Upper lobe of left lung (tissue), 6 donors: ENCODE measurements at places on chromosomes 16 and 17. TPM values are rescaled to one million over a fixed set of nuclear protein-coding genes. Genes with fewer than 3 reads are reported as not detected.
A peak's percentile ranks its signal among the peaks of the same experiment; 100 is the strongest.

- no peak for DNase-seq
These were observed 3.9 kb downstream of the HNF1B start for GRCh38 chr17:37740915-37741314.

Gene TBC1D3K
- total RNA-seq: not detected

DNA sequence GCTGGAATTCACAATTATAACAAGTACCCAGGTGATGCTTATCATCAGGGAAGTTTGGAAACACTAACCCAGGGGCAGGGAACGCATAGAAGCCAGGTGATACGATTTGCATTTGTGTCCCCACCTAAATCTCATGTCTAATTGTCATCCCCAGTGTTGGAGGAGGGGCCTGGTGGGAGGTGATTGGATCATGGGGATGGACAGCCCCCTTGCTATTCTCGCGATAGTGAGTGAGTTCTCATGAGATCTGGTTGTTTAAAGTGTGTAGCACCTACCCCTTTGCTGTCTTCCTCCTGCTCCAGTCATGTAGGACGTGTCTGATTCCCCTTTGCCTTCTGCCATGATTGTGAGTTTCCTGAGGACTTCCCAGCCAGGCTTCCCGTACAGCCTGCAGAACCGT is 276.3 kb downstream of the UTP18 start:
- no peak for DNase-seq

- DNase-seq: no peak
These were observed 4.6 kb downstream of the KRT33A start for GRCh38 chr17:41345992-41346391.

Gene TRAP1
- 53.9 TPM for total RNA-seq

Gene ACACA
- 75.2 TPM for total RNA-seq

DNA sequence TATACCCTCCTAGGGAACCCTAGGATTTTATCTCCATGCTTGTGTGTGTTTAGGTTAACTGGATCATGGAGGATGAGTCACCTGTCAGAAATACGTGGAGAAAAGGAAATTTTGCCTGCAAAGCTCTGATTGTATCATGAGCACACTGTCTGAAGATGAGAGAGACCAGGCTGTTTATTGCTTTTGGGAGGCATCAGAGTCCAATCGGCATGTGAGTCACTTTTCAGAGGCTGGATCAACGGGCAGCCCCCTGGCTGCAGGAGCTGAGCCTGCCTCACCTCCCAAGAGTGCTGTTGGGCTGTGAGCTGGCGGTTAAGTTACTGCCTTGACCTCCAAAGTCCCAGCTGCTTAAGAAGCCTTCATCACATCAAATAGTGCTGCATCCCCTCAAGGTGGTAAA is 41.5 kb upstream of the MED9 start:
- DNase-seq: no peak

Gene ZG16
- total RNA-seq: not detected

DNA sequence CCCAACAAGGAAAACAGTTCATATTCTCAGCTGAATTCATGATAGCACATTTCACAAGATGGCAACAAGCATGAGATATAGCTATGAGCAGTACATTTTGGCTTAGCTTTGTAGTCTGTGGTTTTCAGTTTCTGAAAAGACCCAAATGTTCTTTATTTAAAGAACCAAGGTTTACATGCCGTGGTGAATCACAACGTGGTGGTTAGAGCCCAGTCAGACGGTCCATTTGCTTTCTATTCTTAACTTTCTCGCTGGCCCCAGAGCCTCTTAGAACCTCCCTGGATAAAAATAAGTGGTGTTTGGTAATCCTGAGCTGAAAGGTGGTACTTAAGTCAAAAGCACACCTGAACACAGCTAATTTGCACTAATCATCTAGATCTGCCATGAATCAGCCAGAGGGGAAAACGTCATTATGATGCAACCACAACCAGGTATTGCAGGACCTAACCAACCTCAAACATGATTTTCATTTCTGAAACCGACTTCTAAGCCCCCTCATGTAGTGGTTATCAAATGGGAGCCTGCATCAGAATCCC is 18.6 kb upstream of the HAPSTR1 start:
- DNase-seq: no peak

Gene TERB1
- total RNA-seq: not detected

Gene ITGB3
- 9.0 TPM for total RNA-seq

- no peak for DNase-seq
These were observed 131.1 kb downstream of the ABCC1 start for GRCh38 chr16:16080465-16081065.

Gene DNAI2
- total RNA-seq: 0.29 TPM

- DNase-seq: no peak
These were observed 236.3 kb downstream of the KCNJ2 start for GRCh38 chr17:70405492-70406220.

GRCh38 chr16:67471758-67472384 is 9.1 kb downstream of the ATP6V0D1 start:
- no peak for DNase-seq

DNA sequence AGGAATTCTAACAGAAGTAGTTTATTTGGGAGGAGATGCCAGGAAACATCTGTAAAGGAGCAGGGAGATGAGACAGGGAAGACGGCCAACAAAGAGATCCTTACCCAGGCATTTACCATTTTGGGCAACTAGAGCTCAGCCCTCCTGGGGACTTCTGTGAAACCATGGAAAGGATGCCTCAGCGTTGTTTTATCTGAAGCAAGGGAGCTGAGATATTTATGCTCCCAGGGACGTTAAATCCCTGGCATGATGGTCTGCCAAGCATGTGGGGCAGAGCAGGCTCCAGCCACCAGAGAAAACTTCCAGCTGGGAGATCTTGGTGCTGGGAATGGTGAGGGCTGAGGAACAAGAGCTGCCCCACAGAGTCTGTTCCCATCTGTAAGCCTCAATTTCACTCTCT is 114.8 kb upstream of the FOXF1 start:
- DNase-seq: no peak

Gene IL17C
- 0.40 TPM for total RNA-seq

DNA sequence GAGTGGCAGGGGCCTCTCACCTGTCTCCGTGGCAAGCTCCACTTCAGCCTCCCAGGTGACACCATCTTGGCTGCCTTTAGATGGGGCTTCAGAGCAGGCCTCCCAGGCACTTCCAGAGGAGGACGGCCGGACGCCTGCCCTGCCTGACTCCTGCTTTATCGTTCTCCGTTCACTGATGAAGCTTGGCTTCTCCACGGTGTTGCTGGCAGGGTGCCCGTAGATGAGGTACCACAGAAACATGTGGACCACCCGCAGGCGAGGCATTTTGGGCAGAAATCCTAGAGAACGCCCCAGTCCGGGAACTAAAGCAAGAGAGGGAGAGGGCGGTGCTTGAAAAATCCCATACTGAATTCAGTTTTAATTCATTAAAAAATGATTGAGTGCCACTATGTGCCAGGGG is 54.5 kb downstream of the GTF3C1 start:
- no peak for DNase-seq

Gene GRB7
- total RNA-seq: 23.2 TPM

- no peak for DNase-seq
These were observed 119.7 kb downstream of the SNX29 start for GRCh38 chr16:12096157-12096777.

GRCh38 chr16:13168091-13168572 is 266.7 kb downstream of the SHISA9 start:
- DNase-seq: no peak

Gene KRT17
- total RNA-seq: 20.1 TPM

DNA sequence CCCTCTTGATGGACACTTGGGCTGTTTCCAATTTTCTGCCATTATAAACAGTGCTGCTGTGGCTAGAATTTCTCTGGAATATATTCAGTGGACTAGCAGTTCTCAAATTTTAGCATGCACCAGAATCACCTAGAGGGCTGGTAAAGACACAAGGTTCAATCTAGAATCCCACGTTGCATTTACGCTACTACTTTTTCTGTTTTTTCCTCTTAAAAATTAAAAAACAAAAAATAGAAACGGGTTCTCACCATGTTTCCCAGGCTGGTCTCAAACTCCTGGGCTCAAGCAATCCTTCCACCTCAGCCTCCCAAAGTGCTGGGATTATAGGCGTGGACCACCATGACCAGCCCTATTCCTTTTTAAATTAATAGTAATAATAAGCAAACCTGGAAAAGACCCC is 14.5 kb upstream of the PRM1 start:
- no peak for DNase-seq

Gene REXO5
- 12.7 TPM for total RNA-seq

Gene TBC1D3I
- total RNA-seq: 1.4 TPM

Gene ADAMTS18
- 0.13 TPM for total RNA-seq

DNA sequence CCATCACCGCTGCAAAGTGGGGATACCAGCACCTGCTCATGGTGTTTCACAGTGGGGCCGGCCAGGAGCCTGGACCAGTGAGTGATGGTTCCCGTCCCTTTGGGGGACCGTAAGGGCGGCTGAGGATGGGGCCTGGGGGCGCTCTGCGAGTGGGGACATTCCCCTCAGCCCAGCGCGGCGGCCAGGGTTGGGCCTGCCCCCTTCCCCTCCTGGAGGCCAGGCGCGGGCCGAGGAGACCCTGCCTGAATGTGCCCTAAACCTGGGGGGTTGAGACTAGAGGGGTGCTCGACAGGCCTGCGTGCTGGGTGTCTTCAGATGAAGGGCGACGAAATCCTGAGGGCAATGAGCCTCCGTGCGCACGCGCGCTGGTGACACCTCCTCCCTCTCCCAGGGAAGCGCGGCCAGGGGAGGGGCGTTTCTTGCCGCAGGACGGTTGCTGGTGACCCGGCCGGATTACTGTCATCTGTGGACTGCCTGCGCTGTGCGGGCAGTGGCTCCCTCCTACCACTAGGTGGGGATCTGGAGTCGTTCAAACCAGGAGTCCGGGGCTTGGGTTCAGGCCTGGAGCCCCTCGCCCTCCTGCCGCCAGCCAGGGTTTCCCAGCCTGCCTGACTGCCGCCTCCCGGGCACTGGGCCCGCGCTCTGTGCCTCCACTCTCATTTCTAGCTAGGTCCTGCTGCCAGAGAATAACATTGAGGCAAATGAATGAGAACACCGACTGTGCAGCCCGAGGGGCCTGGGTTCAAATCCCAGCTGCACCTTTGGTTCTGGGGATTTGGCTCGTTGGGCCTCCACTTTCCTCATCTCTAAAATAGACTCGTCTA is 17.1 kb downstream of the TBX2 start:
- peak; percentile 81 for DNase-seq

GRCh38 chr16:12781777-12782176 is 21.9 kb downstream of the CPPED1 start:
- DNase-seq: no peak

DNA sequence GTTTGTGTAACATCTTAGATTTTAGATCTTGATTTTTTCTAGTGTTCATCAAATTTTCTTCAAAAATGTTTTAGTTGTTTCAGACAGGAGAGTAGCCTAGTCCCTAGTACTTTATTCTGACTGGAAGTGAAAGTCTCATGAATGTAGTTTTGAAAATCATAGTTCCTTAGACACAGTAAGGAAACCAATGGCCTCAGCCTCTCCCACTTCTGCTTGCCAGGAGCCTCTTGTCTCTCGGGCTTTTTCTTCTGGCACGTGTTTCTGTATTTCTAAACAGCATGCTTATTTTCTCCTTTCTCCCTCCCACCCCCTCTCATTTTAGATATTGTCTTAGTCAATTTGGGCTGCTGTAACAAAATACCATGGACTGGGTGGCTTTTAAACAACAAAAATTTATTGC is 9.8 kb downstream of the SLFN5 start:
- peak; percentile 43 for DNase-seq

DNA sequence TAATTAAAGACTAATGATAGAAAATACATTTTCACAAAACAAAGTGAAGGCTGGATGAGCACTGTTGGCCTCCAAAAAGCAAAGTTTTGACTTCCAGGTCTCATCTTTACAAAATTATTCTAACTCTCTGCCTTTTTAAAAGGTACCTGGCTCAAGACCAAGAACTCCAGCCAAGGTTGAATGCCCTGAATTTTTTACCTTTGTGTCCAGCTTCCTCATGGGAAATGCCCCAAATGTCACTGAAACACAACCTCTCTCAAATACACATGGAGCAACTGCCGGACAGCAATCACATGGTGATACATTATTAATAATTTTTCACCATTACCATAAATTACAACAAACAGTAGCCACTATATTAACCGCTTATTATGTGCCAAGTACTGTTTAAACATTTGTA is 32.2 kb downstream of the ADAMTS18 start:
- no peak for DNase-seq

DNA sequence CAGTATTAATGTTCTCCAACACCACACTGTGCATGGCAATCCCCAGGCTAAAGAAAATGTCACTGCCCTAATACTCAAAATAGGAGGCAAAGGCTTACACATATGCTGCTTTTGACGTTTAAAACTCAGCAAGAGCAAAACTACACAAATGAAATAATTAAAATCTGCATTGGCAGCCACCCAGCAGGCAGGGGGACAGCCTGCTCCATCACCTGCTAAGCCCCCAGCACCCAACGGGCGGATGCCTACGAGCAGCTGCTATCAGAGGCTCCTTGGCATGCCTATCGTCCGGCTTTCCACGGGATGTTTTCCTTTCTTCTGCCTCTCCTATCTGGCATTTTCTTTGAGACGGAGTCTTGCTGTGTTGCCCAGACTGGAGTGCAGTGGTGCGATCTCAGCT is 337.5 kb downstream of the SOX9 start:
- DNase-seq: no peak

GRCh38 chr17:36717088-36717487 is 115.7 kb downstream of the MRM1 start:
- no peak for DNase-seq

GRCh38 chr17:4898927-4899326 is 409 bp upstream of the C17orf107 start:
- DNase-seq: peak; percentile 89

Gene PRKCB
- total RNA-seq: 27.2 TPM

- DNase-seq: no peak
These were observed 15.0 kb downstream of the NSMCE1 start for GRCh38 chr16:27253526-27253930.

GRCh38 chr16:85844786-85845185 is 45.3 kb downstream of the COX4I1 start:
- DNase-seq: no peak

Gene CDYL2
- total RNA-seq: 7.0 TPM

GRCh38 chr17:69734656-69735055 is 320.2 kb downstream of the MAP2K6 start:
- DNase-seq: no peak

- no peak for DNase-seq
These were observed 833 bp downstream of the WSCD1 start for GRCh38 chr17:6070913-6071511.

Gene SLC38A8
- not detected for total RNA-seq

Gene SEPTIN12
- not detected for total RNA-seq

- DNase-seq: no peak
These were observed 34.0 kb downstream of the PIGL start for GRCh38 chr17:16251043-16251442.
